CD4-positive, alpha-beta T cell (primary cell): ENCODE measurements at places on chromosomes 2 and 18. TPM values are rescaled to one million over a fixed set of nuclear protein-coding genes. Genes with fewer than 3 reads are reported as not detected.

DNA sequence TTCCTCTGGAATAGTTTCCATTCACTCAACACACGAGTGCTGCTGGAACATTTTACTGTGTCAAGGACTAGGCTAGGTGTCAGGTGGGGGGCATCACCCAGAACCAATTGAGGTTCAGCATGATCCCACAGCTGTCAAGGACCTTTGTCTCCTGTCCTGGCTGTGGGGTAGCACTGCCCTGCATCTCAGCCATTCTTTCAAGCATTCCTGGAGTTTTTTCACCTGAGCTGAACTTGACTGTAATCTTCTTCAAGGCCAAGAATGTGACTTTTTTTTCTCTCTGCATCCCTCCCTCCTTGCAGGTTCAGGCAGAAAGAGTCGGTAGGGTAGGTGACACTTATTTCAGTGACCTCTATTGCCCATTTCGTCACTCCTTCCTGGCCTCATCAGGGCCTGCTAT, 3.5 kb downstream of the MAPK4 start:
- no peak for DNase-seq
- H3K36me3 ChIP-seq: no peaks in the 10 kb centered on the region
- H3K4me1 ChIP-seq: peaks cover 11% of the 10 kb centered on the region

GRCh38 chr2:134193006-134193405, 60.9 kb upstream of the MGAT5 start:
- peaks cover 3% of the 10 kb centered on the region for H3K36me3 ChIP-seq
- peaks cover 53% of the 10 kb centered on the region for H3K4me1 ChIP-seq
- DNase-seq: no peak
- no peak overlapping the region for H3K4me3 ChIP-seq

DNA sequence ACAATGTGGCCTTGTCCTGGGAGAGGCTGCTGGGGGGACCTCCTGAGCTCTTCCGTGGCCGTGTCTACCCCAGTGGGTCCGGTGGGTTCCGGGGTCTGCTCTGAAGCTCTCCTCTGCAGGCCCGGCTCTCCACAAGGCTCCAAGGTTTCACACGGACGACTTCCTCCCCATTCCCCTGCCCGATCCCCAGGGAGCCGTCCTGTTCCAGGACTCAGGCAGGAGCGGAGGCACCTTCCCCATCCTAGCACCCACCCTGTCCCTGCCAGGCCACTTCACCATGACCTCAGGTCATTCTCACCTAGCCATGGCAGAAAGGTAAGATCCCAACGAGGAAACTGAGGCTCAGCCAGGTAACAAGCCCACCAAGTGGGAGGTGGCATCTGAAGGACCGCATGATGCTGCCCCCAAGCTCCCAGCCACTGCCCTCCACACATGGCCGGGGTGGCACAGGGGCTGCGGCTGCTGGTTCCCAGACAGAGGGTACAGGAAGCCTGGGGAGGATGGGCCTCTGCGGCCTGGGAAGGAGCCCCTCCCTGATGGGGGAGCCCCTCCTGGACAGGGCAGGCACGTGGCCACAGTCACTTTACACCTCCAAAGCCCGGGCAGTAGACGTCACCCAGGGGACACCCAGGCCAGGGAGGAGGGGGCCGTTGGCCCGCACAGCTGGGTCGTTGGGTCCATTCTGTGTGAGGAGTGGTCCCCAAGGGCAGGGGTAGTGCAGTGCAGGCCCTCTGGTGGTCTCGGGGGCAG, 274.0 kb downstream of the NDUFA10 start:
- H3K27me3 ChIP-seq: no peaks in the 10 kb centered on the region
- peak overlapping the region; percentile 32 for H3K4me3 ChIP-seq
- H3K27ac ChIP-seq: no peak overlapping the region
- H3K36me3 ChIP-seq: no peaks in the 10 kb centered on the region
- no peak for DNase-seq
- H3K4me1 ChIP-seq: peaks cover 27% of the 10 kb centered on the region

- H3K4me3 ChIP-seq: no peak overlapping the region
- H3K27me3 ChIP-seq: no peaks in the 10 kb centered on the region
- DNase-seq: no peak
Observed at GRCh38 chr18:29501952-29502351, 1325.0 kb upstream of the CDH2 start.

- no peaks in the 10 kb centered on the region for H3K27me3 ChIP-seq
- no peak for DNase-seq
Observed at GRCh38 chr2:64698668-64699444, 45.1 kb upstream of the SERTAD2 start.

DNA sequence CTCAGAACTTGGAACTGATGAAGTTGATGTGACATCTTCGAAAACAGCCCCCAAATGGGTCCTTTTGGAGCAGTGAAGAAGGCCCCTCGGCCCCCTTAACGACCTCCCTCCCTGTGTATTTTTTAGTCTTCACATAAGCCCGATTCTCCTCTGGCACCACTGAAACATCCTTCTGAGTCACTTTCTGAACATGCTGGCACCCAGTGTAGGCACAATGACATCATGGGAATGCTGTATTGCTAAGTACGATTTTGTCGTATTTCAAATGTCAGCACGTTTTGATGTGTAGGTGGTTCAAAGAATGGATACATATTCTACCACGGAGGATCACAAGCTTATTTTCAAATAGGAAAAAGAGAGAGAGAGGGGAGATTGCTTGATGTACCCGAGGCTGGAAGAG, 111.7 kb upstream of the RIOK3 start:
- H3K4me1 ChIP-seq: no peaks in the 10 kb centered on the region
- no peak overlapping the region for H3K27ac ChIP-seq
- no peaks in the 10 kb centered on the region for H3K36me3 ChIP-seq

Gene HJURP
- 0.22 TPM for total RNA-seq

Gene TUBA3E
- total RNA-seq: not detected

Gene TACR1
- total RNA-seq: 0.14 TPM

Gene RSAD2
- total RNA-seq: 4.6 TPM

Gene RAD51AP2
- not detected for total RNA-seq
